GM03348 (cell line): ENCODE measurements at places on chromosomes 5 and 9.

GRCh38 chr9:97864396-97864795 is 11.4 kb downstream of the FOXE1 start:
- no peak for DNase-seq

DNA sequence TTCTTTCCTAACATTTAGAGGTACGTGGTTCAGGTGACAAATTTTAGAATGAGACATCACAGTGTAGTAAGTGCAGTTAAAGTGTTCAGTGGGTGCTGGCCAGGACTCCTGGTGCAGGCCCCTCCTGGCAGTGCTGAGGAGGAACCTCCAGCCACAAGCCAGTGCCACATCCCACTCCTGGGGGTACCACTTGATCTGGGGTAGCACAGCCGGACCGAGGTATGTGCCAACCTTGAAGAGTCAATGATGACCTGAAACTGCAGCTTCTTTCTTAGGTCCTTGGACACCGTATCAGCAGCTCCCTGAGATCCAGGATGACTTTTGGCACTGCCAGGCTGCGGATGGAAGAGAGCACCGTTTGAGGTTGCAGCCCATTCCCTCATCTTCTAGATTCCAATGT is 310.4 kb upstream of the IRX4 start:
- no peak for DNase-seq

GRCh38 chr5:98798847-98799246 is 25.4 kb downstream of the RGMB start:
- DNase-seq = no peak

DNA sequence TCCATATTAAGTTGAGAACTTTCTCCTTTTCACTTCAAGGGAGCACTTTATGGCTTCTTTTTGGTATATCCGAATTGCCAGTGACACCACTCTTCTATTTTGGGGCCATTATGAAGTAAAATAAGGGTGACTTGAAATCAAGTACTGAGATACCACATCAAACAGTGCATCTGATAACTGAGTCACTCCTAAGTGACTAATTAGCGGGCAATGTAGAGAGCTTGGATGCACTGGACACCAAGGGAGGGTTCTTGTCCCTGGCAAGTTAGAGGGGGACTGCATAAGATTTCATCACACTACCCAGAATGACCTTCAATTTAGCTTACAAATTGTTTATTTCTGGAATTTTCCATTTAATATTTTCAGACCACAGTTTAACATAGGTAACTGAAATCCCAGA is 813.9 kb upstream of the CDH10 start:
- DNase-seq = no peak

GRCh38 chr9:75372499-75373268 is 284.4 kb downstream of the OSTF1 start:
- no peak for DNase-seq

- DNase-seq = peak; percentile 14
Measured at GRCh38 chr9:83154087-83154736, 91.3 kb upstream of the RASEF start.

GRCh38 chr9:114612272-114612923 is 1.3 kb downstream of the TMEM268 start:
- DNase-seq = no peak

GRCh38 chr5:104789366-104789765 is 1226.8 kb upstream of the NUDT12 start:
- no peak for DNase-seq

DNA sequence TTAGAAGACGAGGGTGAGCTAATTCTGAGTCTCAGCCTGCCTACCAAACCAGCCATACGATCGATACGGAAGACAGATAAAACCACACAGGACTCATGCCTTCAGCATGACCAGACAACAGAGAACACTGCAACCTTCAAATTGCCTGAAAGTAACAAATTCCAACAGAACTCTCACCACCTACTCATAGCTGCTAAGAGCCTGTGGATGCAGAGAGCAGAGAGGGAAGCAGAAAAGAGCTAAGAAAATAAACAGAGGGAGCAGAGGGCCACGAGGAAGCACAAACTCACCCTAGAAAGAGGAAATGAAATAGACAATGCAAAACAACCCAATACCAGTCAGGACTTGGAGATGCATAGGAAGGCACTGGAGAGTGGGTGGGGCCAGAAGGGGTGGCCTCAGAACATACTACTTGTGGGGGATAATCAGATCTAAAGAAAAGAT is 86.7 kb upstream of the TAS2R1 start:
- peak; percentile 66 for DNase-seq

DNA sequence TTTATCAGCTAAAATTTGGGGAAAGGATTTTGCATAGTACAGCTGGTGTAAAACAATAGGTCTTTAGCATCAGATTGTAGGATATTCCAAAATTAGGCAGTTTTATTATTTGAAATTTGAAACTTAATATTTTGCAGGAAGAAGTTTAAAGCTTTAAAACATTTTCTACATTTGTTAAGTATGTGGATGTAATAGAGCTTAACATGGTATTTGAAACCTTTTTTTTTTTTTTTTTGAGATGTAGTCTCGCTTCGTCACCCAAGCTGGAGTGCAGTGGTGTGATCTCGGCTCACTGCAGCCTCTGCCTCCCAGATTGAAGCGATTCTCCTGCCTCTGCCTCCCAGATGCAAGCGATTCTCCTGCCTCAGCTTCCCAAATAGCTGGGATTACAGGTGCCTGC is 2.9 kb downstream of the DENND4C start:
- no peak for DNase-seq

DNA sequence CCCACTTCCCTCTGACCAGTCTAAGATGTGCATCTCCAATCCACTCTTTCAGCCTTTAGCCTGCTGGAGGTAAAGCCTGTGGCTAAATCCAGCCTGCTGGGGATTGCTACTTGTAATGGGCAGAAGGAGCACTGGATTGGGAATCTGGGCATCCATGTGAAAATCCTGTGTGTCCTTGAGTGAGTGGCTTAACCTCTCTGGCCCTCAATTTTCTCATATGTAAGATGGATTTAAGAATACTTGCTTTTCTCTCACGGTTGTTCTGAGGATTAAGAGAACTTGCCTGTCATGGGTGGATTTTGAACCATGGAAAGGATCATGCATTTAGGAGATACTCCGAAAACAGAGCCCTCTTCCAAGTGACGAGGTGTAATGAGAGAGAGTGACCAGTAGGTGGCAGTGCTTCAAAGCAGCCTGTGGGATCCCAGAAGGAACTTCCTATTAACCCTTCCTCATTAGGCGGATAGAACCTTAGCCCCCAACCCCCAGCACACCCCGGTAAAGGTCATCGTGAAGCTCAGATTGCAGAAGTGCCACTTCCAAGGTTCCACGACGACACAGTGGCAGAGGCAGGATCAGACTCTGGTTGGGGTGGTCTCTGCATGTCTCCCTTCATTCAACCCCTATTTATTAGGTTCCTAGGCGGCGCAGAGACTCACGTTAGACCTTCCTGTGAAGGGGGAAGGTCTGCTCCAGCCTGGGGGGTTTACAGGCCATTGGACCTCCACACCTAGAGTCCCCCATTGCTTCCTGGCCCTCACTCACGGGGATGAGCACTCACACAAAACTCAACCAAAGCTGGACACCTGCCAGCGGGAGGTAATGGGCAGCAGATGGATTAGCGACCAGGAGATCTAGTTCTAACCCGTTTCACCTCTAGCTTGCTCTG is 68.7 kb upstream of the ZNF618 start:
- peak; percentile 88 for DNase-seq

- no peak for DNase-seq
Measured at GRCh38 chr9:71146511-71146910, 25.1 kb upstream of the TRPM3 start.

DNA sequence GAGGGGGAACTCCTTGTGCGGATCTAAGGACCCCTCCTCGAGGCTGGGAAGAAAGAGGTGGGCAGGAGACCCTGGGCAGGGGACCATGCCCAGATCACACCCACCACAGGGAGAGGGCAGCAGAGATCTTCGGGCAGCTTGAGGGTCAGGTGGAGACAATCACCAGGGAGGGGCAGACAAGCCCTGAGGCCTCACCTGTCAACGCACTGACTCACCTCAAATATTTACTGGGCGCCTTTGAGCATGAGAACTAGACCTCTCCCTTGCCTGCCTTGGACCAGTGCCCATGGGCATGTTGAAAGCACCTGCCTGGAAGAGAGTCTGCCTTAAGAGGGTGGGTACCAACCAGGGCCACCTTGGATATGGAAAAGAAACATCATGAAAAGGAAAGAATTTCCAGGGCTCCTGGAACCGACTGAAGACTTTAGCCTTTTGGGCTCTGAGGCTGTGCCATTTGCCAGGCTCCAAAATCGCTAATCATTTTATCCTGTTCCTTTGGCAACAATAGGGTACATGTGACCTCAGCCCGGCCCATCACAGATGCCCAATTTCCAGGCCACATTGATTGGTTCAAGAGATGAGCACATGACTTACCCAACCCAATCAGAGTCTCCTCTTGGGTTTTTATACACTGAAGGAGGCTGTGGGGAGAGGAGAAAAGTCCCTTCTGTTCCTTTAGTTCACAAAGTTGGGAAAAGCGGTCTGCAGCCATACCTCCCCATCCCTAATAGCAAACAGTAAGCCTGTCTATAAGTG is 10.4 kb upstream of the SPINK4 start:
- no peak for DNase-seq

DNA sequence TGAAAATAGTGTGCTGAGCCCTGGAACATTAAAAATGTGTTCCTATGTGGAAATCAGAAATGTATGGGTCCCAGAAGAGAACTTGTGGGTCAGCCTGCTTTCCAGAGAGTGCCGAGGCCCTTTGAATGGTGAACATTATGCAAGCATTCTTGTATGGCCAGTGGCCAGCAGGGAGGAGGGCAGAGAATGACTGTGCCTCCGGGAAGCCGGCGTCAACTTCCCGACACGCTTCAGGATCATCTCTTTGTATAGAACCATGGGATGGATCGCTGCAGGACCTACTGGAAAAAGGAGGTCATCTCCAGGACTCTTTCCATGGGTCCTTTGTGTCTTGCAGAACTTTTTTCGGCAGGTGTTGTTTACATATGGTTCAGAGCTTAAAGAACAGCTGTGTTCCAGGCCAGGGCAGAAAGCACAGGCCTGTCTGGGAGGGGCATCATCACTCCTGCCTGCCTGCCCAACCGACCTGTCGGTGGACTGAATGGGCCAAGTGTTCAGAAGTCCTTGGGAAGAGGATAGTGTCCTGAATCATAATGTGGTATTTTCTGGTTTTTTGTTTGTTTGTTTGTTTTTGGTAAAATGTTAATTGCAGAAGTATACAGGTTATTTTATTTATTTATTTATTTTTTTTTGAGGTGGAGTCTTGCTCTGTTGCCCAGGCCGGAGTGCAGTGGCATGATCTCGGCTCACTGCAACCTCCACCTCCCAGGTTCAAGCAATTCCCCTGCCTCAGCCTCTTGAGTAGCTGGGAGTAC is 9.0 kb downstream of the PRRC2B start:
- DNase-seq = peak; percentile 87

DNA sequence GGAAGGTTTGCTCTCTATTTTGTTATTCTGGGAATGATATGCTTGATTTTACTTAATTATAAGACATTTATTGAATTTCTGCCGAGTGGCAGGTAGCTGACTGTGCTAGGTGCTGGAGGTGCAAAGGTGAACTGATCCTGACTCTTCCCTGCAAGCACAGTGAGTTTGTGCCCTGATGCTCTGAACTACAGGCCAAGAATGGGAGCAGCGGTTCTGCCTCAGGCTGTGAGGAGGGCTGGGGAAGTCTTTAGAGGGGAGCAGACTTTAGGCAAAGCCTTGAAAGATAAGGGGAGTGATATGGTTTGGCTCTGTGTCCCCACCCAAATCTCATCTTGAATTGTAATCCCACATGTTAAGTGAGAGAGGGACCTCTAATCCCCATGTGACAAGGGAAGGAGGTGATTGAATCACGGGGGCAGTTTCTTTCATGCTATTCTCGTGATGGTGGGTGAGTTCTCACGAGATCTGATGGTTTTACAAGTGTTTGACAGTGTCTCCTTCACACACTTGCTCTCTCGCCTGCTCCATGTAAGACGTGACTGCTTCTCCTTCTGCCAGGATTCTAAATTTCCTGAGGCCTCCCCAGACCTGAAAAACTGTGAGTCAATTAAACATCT is 73.1 kb downstream of the NDFIP1 start:
- no peak for DNase-seq

DNA sequence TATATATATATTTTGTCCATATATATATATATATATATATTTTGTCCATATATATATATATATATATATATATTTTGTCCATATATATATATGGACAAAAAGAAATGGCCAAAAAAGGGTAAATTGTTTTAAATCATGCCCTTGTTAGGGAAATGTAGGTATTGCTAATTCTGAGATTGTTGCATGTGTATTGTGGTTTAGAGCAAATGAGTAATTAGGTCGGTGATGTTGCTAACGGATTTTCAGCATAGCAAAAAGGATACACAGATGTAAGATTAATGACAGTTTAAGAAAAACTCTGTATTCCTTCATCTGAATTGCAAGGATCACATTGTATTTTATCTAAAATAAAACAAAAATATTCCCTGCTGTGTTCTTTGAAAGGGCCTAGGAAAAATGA is 40.2 kb downstream of the OSTF1 start:
- no peak for DNase-seq

DNA sequence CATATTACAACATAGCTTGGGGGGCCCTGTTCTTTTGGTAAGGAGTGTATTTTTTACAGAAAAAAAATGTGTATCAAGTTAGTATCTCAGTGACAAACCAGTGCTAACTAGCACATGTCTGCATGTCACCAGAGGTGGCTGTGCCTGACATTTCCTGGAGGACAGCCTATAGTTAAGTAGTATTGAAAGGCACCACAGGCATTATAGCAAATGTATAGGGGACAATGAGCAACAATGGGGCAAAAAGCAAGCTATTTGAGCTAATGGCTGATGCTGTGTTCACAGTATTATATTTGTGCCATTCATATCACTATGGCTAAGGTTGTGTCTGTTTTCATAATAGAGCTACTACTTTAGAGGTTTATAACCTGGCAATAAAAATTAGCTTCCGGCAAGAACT is 1644.0 kb downstream of the MAT2B start:
- DNase-seq = no peak

- DNase-seq = no peak
Measured at GRCh38 chr5:39426051-39426745, 1.4 kb upstream of the DAB2 start.

DNA sequence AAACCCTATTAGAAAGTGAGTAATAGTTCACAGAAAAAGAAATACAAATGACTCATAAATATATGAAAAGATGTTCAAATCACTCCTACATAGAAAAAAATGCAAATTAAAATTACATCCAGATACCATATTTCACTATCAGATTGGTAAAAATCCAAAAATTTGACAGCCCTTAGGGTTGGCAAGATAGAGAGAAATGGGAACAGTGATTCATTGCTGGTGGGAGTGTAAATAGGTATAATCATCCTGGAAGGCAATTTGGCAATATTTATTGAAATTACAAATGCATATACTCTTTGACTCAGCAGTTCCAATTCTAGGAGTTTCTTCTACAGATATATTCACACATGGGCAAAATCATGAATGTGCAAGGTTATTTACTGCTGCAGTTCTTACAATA is 273.5 kb downstream of the NR2F1-AS1 start:
- peak; percentile 30 for DNase-seq

DNA sequence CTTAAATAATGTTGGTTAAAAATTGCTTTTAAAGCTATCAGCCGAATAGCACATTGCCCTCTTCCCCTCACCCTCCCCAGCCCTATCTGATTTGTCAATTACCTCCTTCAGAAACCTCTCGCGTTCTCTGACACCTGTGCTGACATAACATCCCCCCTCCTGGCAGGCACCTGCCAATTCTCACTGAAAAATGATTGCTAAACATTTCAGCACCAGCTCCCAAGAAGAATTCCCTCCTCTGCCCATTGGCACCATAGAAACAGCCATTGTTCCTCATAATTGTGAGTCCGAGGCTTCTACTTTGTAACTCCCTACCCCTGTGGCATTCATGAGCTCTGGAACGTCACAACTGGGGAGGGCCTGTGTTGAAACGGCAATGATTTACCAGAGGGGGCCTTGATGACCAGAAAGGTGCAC is 20.2 kb downstream of the CDH6 start:
- no peak for DNase-seq

- no peak for DNase-seq
Measured at GRCh38 chr9:6895754-6896153, 138.0 kb downstream of the KDM4C start.
